Naive thymus-derived CD8-positive, alpha-beta T cell (primary cell): ENCODE measurements at places on chromosomes 1 and 21.

- DNase-seq: no peak
Measured at GRCh38 chr1:201468501-201468843, 516 bp downstream of the PHLDA3 start.

GRCh38 chr21:45043541-45044020, 30.8 kb upstream of the ADARB1 start:
- no peak for DNase-seq

DNA sequence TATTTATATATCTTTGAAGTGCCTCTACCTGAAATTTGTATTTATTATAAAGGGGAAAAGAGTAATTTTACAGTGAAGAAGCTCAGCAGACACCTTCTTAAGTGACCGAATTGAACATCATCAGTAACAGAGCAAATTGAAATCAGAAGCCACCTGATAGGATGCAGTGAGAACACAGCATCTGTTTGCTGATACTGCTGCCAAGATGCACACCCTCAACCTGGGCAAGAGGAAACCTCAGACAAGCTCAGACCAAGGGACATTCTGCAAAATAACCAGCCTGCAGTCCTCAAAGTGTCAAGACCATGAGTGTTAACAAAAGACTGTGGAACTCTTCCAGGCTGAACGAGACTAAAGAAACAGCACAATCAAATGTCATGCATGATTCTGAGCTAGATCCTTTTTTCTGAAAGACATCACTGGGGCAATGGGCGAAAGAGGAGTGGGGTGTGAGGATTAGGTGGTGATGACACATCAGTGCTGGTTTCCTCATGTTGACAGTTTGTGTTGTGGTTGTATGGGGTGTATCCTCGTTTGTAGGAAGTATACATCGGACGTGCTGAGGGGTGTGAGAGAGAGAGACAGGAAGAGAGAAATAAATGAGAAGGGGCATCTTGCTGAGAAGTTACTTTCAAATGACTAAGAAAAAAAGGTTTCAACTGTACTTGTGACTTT, 103.7 kb downstream of the ABCA4 start:
- peak; percentile 27 for DNase-seq

DNA sequence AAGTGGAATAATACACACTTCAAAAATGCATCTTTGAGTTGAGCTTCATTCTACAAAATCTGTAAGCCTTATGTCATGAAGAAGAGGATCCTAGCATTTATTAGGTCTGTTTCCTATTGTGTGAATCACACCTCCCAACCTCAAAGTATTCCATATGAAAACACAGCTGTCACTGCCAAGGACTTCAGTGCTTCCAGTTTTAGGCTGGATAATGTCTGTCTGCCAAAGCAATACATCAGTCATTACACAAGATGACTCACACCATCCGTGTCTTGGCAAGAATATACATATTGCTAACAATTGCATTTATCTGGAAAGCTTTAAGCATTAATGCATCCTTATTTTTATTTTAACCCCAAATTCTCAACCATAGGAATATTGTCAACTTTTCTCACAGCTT, 125.7 kb upstream of the TMPRSS15 start:
- no peak for DNase-seq

DNA sequence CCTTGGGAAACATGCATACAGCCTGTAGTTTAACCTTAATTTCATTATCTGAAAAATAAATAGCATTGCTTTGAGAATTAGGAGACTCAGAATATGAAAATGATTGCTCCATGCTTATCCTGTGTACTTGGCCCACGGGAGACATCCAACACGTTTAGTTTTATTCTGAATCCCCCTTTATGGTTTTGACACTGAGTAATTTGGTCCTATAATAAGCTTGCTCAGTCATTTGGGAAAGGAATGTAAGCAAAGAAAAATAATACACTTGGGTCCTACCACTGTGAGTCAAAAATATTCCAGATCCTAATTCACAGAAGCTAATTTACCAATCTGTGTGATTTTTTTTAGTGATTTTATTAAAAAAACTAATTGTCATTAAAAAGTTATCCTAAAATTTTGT, 557.3 kb downstream of the USP25 start:
- no peak for DNase-seq

DNA sequence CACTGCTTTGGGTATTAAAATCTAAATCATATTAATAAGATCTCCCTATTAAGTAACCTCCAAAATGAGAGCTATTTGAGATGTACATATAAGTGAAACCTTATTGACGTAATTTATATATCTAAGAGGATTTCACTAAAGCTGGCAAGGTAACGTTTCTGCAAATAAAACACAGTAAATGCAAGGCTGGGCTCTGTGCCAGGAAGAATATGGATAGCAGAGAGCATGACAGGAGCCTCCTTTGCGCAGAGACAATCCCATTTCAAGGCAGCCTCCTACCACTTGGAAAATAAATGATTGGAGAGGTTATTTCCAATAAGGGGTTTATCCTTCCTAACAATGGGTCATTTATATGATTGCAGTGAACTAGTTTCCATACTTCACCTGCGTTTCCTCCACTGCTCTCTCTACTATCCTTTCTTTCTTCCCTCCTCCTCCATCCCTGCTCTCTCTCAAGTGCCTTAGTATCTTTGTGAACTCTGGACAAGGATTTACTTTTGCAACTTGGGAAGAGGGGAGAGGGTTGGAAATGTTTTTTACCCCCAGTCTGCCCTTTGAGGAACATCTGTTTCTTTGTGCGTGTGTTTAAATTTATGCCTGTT, 3.0 kb upstream of the NFIA start:
- DNase-seq: no peak

GRCh38 chr1:200444478-200444877, 34.6 kb upstream of the ZNF281 start:
- DNase-seq: no peak

GRCh38 chr1:22619252-22619651, 17.2 kb upstream of the C1QA start:
- DNase-seq: no peak

DNA sequence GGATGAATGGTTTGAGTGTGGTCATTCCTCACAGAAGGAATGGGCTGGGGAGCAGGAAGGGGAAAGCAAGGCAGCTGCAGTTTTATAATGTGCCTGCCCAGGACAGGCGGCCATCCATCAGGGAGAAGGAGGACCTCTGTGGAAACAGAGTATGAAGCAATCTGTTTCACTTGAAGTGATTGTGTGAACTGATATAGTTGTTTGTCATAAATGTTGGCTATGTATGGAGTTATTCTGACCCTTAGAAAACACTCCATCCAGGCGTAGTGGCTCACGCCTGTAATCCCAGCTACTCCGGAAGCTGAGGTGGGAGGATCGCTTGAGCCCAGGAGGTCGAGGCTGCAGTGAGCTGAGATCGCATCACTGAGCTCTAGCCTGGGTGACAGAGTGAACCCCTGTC, 46.5 kb downstream of the NENF start:
- DNase-seq: no peak

DNA sequence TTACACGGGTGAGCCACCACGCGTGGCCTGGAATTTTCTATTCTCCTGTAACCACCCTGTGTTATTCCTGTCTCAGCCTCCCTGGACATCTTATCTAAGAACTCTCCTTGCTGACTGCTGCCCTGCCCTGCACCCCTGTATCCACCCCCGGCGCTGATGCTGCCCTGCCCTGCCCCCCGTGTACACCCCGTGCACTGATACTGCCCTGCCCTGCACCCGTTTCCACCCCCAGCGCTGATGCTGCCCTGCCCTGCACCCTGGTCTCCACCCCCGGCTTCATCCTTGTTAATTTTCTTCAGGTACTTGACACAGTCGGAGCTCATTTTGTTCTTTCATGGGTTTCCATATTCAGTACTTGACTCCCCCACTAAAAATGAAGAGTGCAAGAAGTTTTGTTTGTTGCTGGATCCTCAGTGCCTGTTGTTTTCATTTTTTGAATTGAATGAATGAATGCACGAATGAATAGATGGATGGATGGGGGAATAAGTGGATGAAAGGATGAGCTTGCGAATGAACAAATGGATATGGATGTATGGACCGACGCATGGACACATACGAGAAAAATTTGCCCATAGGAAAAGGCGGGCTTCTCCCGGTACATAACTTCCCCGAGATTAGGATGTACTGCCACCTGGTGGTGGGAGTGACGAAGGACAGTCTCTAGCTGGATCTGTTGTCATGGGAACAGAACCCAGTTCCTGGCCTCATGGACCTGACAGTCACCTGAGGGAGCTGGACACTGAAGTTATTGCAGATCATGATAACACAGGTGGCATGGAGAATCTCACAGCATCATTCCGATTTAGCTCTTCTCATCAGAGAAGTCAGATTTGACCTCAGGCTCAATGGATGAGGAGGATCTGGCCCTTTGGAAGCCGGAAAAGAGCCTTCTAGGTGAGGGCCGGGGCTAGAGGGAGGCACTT, 14.9 kb downstream of the AADACL4 start:
- peak; percentile 54 for DNase-seq

GRCh38 chr1:74579425-74579824, 67.0 kb upstream of the LRRC53 start:
- no peak for DNase-seq

- DNase-seq: no peak
Measured at GRCh38 chr1:236009857-236010256, 55.0 kb downstream of the NID1 start.

DNA sequence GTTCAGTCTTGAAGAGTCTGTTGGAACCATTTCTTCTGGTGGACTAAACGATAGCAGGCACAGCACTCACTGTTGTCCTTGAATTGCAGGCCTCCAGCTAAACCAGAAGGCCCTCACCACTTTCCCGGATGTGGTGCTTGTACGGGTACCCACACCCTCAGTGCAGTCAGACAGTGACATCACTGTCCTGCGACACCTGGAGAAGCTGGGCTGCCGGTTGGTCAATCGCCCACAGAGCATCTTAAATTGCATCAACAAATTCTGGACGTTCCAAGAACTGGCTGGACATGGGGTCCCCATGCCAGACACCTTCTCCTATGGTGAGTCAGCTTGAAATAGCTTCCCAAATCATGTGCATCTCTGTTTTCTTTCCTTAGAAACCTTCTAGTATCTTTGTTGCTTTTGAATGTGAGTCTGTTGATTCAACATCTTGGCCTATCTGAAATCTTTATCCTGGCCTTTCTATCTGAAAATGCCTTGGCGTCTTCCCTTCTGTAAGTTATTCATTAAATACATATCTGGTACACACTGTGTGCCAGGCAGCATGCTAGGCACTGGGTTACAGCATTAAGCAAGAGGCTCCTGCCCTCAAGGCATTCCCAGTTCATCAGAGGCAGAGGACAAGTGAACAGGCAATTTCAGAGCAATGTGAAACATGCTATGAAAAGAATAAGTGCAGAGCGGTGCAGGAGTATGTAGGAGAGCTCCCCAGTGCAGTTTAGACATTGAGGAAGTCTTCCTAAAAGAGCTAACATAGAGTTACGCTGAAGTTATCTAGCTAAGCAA, 18.9 kb downstream of the RIMKLA start:
- DNase-seq: no peak

DNA sequence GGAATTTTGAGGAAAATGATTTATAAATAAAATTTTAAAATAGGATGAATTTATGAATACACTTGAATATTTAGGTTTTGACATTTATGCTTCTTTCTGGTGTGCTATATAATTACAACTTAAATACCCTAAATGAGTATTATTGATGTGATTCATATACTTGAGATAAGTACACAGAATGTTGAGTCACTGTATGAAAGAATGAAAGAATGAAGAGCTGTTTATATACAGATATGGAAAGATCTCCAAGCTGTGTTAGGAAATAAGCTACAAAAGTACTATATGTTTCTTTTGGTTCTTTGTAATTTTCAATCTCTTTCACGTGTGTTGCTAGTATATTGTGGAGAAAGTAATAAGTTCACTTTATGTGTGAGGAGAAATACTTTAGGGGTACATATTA, 147.2 kb downstream of the RASAL2 start:
- no peak for DNase-seq

DNA sequence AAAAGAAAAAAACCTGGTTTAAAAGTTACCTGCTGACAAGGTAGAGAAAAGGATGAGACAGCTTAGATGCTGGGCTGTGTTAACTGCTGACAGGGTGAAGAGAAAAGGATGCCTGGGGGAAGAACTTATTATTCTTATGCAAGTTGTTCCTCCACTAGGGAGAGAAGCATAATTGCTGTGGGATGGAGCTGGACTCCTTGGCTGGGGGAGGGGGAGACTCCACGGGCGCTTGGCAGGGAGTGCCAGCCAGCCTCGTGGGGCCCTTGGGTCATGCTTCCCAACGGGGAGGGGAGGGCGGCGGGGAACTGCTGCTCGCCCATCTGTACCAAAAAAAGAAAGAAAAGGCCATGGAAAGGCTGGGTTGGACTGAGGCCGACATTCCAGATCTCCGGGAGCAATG, 47.2 kb downstream of the SYCP1 start:
- no peak for DNase-seq

- no peak for DNase-seq
Measured at GRCh38 chr1:20551945-20552727, at the start of gene FAM43B. Gene FAM43B, plus strand, starts transcription at chr1:20552573. Its CDS starts 401 bp downstream, at chr1:20552974.

GRCh38 chr1:236535662-236536161, 11.9 kb downstream of the LGALS8 start:
- DNase-seq: no peak

- DNase-seq: no peak
Measured at GRCh38 chr1:201504799-201505502, 2.0 kb downstream of the CSRP1 start.
